Endodermal cell (in vitro differentiated cells): ENCODE measurements at places on chromosomes 1 and 21.

- no peak for DNase-seq
Observed at GRCh38 chr21:14740692-14741091, 194.6 kb upstream of the SAMSN1 start.

- DNase-seq: no peak
Observed at GRCh38 chr1:11301601-11302000, 28.6 kb downstream of the UBIAD1 start.

DNA sequence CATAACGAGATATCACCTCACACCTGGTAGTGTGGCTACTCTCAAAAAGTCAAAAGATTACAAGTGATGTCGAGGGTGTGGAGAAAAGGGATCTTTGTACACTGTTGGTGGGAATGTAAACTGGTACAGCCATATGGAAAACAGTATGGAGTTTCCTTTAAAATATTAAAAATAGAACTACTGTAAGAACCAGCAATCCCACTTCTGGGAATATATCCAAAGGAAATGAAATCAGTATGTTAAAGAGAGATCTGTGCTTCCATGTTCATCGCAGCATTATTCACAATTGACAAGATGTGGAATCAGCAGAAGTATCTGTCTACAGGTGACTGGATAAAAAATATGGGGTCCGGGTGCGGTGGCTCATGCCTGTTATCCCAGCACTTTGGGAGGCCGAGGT, 7.6 kb upstream of the PIK3C2B start:
- no peak for DNase-seq

DNA sequence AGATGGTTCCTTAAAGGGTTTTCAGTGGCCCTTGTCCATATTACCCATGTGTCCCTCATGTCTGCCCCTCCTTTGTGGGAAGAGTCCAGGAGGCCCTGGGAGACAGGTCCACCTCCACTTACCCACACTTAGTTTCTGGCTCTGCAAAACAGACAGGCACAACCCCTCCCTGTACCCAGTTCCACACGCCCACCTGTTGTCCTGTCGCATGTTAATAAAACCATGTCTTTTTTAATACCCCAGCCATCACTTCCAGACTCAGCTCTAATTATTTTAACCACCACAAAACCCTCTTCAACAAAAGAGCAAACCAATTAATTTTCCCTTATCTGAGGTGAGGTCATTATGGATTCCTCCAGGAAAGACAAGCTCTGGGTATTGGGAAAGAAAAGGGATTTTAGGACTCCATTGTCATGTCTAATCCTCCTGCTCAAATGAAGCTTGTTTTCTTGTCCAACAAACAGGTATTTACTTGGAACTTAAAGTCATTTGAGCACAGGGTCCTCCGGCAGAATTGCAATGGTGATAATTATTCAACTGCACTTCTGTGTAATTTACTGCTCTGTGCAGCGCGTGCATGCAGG, 68.9 kb downstream of the CCDC185 start:
- no peak for DNase-seq

DNA sequence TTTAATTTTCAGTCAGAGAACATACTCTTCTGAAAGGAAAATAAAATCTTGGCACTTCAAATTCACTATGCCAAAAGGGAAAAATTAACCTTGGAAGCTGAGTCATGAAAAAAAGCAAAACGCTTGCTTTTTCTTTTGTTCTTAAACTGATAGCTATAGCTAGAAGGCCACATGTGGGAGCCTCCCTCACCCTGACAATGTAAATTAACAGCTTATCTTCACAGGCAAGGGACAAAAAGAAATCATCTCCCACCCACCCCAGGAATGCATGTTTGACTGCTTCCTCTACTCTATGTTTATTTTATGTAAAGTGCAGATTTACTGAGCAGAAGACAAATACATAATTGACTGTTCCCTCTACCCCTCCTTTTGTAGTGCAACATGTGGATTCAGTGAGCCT, 38.0 kb downstream of the EBNA1BP2 start:
- no peak for DNase-seq

- DNase-seq: no peak
Observed at GRCh38 chr1:110161165-110161564, 10.9 kb downstream of the SLC6A17 start.

DNA sequence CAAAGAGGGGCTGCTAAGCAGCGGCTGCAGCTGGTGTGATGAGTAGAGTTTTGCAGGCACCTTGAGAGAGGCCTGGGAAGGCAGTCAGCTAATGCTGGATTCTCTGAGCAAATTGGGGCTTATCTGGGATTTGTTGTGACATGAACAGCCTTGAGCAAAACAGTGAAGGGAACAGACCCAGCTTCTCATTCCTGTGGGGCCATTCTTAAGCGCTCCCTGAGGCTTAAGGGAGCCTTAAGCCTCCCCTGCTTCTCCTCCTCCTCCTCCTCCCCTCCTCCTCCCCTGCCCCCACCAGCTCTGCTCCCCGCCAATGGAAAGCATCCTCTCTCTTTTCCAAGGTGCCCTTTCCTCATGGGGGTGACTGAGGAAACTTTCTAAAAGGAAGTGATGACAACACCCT, 21.3 kb downstream of the HMGCS2 start:
- DNase-seq: no peak

DNA sequence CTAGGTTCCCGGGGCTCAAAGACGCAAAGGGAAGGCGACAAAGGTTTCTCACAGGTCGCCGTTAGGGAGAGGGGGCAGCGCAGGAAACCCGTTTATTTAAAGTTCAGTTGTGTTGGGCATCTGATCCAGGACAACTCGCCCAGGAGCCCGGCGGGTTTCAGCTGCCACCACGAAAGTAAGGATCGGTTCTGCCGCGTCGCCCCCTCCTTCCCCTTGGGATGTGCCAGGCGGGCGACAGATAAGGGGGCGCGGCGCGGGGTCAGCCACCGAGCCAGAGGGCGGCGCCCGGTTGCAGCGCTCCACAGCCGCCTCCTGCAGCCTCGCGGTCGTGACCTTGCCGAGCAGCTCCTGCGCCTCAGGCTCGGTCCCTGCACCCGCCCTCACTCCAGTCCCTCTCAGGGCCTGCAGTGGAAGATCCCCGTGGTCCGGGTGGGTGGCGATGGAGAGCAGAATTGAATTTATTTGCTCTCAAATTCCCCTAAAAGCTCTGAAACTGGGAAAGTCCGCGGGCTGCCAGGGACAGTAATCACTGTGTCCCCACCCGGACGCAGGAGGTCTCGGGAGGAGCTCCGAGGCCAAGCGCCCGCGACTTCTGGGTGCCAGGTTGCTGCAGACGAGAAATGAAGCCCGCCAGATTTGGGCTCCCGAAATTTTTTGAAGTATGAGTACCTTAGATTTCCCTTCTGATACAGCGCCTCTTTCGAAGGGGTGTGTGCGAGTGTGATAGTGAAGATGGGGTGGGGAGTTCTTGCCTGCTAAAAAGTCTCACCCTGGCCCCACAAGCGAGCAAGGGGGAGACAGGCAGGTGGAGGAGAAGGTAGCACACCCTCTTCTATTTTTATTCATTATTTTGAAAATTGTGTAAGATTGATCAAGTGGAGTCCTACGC, 28.4 kb upstream of the NFIA start:
- DNase-seq: peak; percentile 78

- no peak for DNase-seq
Observed at GRCh38 chr21:16579538-16579937, 849.8 kb downstream of the USP25 start.

GRCh38 chr1:99546432-99547416, 99.2 kb upstream of the PALMD start:
- no peak for DNase-seq

GRCh38 chr1:150537732-150538684, 11.2 kb upstream of the ADAMTSL4 start:
- peak; percentile 90 for DNase-seq

GRCh38 chr1:164912290-164912689, 353.3 kb downstream of the PBX1 start:
- DNase-seq: peak; percentile 51

GRCh38 chr1:164678136-164678700, 119.2 kb downstream of the PBX1 start:
- DNase-seq: no peak

- DNase-seq: no peak
Observed at GRCh38 chr1:23577056-23578004, 18.0 kb upstream of the ID3 start.

- no peak for DNase-seq
Observed at GRCh38 chr21:38244407-38244787, 12.4 kb upstream of the KCNJ15 start.

GRCh38 chr1:101120868-101121267, 95.3 kb upstream of the DPH5 start:
- no peak for DNase-seq

GRCh38 chr1:30273021-30273325, 450.4 kb downstream of the MATN1 start:
- DNase-seq: peak; percentile 24

DNA sequence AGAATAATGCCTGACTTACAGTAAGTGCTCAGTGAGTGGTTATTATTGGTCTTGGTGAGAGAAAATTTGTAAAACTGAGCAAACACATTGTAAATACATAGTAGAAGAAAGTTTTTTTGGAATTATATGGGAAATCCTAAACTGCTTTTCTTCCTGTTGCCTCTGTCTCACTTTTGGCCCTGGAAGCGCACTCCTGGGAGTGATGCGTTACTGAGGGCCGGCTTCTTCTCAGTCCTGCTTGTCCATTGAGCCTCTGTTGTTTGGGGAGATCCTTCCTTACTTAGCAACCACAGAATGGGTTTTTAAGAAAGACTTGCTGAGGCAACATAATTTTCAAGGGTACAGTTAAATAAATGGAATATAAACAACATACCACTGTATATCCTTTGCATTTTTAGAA, 166.0 kb downstream of the EDEM3 start:
- no peak for DNase-seq

GRCh38 chr1:192984080-192984479, 75.1 kb downstream of the UCHL5 start:
- no peak for DNase-seq

DNA sequence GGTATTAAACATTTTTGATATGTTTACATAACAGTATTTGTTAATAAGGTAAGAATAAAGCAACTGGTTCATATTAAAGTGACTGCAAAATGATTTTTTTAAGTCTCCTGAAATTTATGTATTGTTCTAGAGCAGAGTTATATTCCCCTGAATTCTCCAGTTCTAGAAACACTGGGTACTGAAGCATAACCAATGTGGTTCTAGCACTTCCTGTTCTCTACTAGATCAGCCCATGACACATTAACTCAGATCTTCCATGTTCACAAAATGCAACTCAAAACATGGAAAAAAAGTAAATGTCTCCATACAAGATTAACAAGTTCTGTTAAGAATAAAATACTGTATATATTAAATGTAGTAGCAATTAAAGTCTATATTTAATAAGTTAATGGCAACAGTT, 3.9 kb downstream of the NEGR1 start:
- DNase-seq: no peak

GRCh38 chr1:115761601-115762302, 6.8 kb downstream of the CASQ2 start:
- DNase-seq: no peak

GRCh38 chr1:69404486-69404885, 163.2 kb upstream of the LRRC7 start:
- no peak for DNase-seq

- DNase-seq: no peak
Observed at GRCh38 chr21:15004721-15005370, 60.0 kb downstream of the NRIP1 start.

- no peak for DNase-seq
Observed at GRCh38 chr1:42960566-42961311, 2.1 kb upstream of the SLC2A1 start.

GRCh38 chr1:158095737-158096335, 84.9 kb upstream of the CD1D start:
- DNase-seq: peak; percentile 80

- DNase-seq: no peak
Observed at GRCh38 chr21:35332841-35333426, 283.8 kb upstream of the RUNX1 start.

DNA sequence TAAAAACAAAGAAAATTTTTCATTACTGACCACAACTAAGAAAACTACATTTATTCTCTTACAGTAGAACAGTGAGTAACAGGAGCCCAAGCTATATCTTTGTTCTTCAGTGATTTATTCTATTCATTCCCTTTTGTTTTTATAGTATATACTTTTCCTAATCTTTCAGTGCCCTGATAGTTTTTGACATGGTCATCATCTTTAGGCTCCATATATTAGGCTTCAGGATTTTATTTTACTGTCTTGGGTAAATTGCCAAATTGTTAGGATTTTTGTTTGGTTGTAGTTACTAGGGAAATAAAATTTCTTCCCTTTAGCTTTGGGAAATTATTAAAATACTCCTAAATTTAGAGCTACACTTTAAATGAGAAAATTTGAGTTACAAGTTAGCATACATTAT, 10.3 kb downstream of the FBXO28 start:
- no peak for DNase-seq

DNA sequence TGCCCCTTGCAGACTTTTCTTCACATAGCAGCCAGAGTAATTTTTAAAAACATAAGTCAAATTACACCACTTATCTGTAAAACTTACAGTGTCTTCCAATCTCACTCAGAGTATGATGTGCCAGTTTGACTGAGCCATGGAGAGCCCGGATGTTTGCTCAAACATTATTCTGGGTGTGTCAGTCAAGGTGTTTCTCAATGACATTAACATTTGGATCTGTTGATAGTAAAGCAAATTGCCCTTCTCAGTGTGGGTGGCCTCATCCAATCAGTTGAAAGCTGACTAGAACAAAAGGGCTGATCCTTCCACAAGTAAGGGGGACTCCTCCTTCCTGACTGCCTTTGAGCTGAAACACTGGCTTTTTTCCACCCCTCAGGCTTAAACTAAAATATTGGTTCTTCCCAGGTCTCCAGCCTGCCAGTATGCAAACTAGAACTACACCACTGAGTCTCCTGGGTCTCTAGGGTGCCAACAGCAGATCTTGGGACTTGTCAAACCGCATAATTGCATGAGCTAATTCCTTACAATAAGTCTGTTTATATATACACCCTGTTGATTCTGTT, 157.9 kb upstream of the CTTNBP2NL start:
- no peak for DNase-seq

- DNase-seq: no peak
Observed at GRCh38 chr1:109770331-109771095, 6.8 kb upstream of the EPS8L3 start.

DNA sequence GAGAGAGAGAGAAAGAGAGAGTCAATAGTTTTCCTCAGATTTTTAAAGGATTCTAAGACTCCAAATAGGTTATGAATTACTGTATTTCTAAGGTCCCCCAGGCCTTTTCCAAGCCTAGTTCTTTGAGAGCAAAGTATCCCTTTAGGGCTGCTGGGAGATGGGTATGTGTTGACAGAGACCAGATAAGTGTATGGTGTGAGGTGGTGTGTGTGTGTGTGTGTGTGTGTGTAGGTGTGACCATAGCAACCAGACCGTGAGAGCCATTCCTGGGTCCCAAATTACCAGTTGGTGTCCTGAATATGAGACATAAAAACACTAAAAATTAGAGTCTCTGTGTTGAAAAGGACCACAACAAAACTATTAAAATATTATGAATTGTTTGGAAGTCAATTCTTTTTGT, 41.7 kb upstream of the DNAJC6 start:
- peak; percentile 54 for DNase-seq
